ENCODE measurements at places on chromosomes 5 and 9.

DNA sequence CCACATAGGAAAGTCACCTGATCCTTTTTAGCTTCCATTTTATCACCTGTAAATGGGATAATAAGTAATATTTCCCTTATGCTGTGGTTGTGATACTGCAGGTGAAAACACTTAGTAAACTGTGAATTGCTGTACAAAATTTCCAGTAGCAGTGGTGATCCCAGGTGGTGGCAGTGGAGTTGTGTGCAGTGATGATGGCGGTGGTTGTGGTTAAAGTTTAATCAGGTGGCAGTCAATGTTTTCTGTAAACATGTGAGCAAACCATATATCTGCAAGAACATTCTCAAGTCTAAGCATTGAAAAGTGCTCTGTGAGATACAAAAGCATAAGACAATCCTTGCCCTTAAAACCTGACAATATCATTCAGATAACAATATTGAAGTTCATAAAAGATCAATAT, 480.2 kb downstream of the RASEF start:
- DNase-seq = no peak

GRCh38 chr5:109692852-109693251, 3.1 kb downstream of the MAN2A1 start:
- DNase-seq = no peak

DNA sequence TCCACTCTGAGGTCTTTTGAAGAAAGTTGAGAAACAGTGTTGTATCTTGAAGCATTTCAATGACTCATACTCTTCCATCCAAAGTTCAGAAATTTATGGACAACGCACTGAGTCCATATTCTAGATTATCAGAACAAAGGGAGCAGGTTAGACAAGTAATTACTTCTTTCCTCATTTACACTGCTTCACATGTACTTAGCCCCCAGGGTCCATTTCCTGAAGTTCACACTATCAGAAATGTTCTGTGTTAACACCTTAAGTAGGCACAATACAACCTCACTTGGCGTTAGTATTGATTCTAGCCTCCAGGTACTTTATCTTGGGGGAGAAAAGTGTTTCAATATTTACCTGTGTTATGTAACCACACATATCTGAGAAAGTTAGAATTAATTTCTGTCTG, 487.9 kb upstream of the DMAC1 start:
- no peak for DNase-seq

DNA sequence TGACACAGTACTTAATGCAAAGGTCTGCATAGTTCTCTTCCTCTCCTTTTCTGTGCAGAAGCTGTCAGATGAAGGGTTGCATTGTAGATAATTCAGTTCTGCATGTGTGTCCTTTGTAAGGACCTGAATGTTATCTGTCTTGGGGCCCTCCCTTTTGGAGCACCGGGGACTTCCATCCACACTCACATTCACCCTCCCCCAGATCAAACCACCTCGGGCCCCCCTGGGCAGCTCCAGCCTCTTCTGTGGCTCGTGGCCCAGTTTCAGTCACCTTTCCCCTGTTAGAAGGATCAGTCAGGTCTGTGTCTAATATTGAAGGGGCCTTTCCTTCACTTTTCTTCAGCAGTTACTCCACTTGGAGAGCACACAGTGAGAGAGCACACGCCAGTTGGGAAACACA, 11.0 kb downstream of the DMRT1 start:
- no peak for DNase-seq

DNA sequence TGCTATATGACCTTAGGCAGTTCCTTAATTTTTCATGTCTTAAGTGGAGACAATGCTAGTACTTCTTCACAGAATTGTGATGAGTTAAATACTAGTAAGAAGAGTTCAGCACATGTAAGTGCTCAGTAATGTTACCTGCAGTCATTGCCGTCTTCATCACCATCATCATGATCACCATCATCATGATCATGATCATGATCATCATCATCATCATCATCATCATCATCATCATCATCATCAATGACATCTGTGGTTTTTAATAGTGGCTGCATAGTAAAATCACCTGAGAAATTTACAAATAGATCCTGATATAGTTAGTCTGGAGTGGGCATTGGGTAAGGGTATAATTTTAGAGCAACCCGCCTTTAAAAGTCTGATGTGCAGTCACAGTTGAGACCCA, 14.7 kb upstream of the PALM2AKAP2 start:
- no peak for DNase-seq

GRCh38 chr5:139900546-139901250, 105.1 kb downstream of the PSD2 start:
- no peak for DNase-seq

DNA sequence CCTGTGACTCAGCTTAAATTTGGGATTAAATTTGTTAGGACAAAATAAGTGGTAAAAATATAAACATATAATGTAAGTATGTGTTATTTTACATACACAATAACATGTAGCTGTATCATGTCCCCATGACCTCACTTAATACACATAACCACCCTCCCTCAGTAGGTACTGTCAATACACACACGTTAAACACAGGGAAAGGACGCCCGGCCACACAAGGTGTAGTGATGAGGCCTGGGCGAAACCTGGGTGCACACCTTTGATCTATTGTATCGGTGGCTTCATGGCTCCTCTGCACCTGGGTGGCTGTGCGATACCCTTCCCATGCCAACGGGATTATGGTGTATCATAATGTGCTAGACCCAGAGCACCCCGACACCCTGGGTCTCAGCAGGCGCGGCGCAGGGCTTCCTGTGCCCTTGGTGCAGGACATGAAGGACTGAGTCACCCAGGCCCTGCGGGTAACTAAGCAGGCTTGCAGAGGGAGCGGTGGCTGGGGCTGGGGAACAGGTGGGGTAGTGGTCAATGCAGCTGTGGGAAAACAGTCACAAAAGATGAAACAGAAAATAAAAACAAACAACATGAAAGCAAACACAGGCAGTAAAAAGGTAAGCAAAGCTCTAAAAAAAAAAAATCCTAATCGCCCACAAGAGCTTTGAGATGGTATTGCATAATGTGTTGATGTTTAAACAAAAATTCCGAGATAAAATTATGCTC, 127.5 kb upstream of the RETREG1 start:
- DNase-seq = peak; percentile 19

Data from iris pigment epithelial cell (primary cell).